NCI-H1930 (cell line): ENCODE measurements at places on chromosomes 3 and 15.

GRCh38 chr3:78183906-78184599 is 1144.2 kb downstream of the ROBO2 start:
- peak; percentile 54 for DNase-seq

DNA sequence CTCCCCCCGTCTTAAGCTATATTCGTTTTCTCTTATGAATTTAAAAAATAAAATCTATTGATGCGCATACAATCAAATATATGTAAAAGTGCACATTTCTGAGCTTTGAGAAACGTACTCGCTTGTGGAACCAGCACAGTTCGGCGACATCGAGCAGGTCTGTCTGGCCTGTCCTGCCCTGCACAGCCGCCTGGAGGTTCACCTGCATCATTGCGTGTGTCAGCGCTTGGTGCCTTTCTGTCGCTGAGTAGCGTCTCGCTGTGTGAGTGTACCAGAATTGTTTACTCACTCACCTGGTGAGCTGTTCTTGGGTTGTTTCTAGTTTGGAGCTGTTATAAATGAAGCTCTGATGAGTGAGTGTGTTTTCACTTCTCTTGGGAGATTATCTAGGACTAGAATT is 104.0 kb downstream of the VGLL4 start:
- DNase-seq, result no peak

DNA sequence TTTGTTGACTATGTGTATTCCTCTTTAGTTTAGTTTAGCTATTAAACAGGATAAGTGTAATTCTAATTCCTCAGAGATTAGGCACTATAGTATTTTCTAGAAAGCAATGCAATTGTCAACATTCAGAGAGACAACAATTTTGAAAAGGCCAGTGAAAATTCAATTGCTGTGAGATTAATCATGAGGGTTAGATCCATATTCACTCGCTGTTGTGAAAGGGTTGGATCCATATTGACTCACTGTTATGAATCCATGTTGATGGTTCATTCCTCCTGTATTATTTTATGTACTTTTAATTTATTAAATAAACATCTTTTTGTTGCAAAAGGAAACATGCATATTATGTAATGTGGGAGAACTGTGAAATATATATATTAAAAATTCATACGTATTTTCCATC is 641 bp downstream of the TRAT1 start:
- DNase-seq, result peak; percentile 58

DNA sequence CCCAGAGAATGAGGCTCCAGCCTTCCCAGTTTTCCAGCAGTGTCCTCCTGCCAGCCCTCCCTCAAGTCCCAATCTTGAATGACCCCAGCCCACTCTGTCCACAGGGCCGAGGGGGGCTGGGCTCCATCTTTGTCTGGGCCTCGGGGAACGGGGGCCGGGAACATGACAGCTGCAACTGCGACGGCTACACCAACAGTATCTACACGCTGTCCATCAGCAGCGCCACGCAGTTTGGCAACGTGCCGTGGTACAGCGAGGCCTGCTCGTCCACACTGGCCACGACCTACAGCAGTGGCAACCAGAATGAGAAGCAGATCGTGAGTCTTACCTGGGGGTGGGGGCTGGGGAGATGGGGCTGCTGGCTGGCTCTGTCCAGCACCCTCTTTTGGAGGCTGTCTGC is 5.6 kb upstream of the FES start:
- no peak for DNase-seq

GRCh38 chr3:26652164-26652563 is 29.6 kb downstream of the LRRC3B start:
- DNase-seq, result no peak

GRCh38 chr3:179710079-179710478 is 57.2 kb downstream of the USP13 start:
- DNase-seq, result no peak

- DNase-seq, result no peak
Measured at GRCh38 chr3:136109499-136109898, 86.6 kb downstream of the MSL2 start.

GRCh38 chr3:189652042-189652441 is 20.9 kb downstream of the TP63 start:
- DNase-seq, result no peak

GRCh38 chr3:32325927-32326326 is 65.7 kb upstream of the CMTM7 start:
- DNase-seq, result no peak

- DNase-seq, result no peak
Measured at GRCh38 chr3:112774293-112774926, 72.3 kb downstream of the CD200R1L start.

- DNase-seq, result no peak
Measured at GRCh38 chr3:67739851-67740250, 85.4 kb upstream of the SUCLG2 start.

- DNase-seq, result no peak
Measured at GRCh38 chr3:114509756-114510155, 215.9 kb downstream of the TIGIT start.

DNA sequence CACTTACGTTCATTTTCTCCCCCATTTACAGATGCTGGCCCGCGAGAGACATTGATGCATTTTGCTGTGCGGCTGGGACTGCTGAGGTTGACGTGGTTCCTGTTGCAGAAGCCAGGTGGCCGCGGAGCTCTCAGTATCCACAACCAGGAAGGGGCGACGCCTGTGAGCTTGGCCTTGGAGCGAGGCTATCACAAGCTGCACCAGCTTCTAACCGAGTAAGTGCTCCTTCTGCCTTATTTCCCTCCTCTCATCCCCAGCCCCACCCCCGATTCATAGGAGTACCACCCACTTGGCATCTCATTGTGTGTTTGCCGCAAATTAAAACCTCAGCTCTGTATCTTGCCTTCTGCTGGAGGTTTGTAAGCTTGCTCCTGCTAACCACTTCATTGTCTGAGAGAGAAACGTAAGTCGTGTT is 163.3 kb downstream of the AKAP13 start:
- DNase-seq, result no peak

DNA sequence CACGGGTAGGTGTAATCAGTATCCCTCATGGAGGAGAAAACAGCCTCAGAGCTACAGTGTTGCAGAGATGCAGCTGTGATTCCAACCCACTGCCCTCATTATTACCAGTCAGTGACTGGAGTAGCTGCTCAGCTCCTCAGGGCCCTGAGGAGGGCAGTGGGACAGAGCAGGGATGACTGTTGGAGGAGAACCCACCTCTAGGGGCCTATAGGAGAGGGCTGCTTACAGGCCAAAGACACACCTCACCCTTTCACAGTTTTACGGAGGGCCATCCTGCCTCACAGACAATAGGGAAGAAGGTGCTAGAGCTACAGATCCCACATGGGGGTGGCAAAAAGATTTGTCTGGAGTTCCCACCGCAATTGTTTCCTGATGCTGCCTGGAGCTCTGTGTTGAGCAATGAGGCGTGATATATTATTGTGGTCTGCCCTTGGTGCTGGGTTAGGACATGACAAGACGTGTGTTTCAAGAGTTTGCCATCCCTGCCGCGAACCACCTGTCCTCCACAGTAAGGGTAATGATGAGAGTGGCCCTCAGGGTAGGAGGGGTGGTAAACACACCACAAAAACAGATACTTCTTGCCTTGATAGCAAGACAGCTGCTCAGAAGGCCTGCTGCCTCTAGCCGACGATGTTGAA is 140.5 kb upstream of the TPM1 start:
- no peak for DNase-seq

GRCh38 chr3:60767536-60767935 is 483.7 kb downstream of the FHIT start:
- DNase-seq, result no peak

- peak; percentile 33 for DNase-seq
Measured at GRCh38 chr3:141386611-141387111, 18.4 kb downstream of the ZBTB38 start.

- no peak for DNase-seq
Measured at GRCh38 chr3:152826476-152826875, 8.5 kb upstream of the P2RY1 start.

GRCh38 chr3:176767385-176767784 is 429.9 kb downstream of the TBL1XR1 start:
- DNase-seq, result no peak
